ENCODE measurements at places on chromosomes 12 and 14. TPM values are rescaled to one million over a fixed set of nuclear protein-coding genes. Genes with fewer than 3 reads are reported as not detected.

RNF34 gene
- 42.4 TPM for total RNA-seq

KRT6C gene
- total RNA-seq: not detected

DDX47 gene
- 49.6 TPM for total RNA-seq

PLEKHG7 gene
- total RNA-seq: not detected

FOXG1 gene
- total RNA-seq: 3.0 TPM

IL22 gene
- total RNA-seq: not detected

AICDA gene
- total RNA-seq: 0.11 TPM

CCDC85C gene
- total RNA-seq: 22.7 TPM

SERPINA9 gene
- not detected for total RNA-seq

OTOGL gene
- total RNA-seq: not detected

AJUBA gene
- total RNA-seq: 4.3 TPM

NGB gene
- total RNA-seq: not detected

RPS6KL1 gene
- 13.6 TPM for total RNA-seq

GPRC5D gene
- not detected for total RNA-seq

PRR13 gene
- 341 TPM for total RNA-seq

LYZ gene
- 31.9 TPM for total RNA-seq

KRT79 gene
- total RNA-seq: 0.27 TPM

ST8SIA1 gene
- 4.3 TPM for total RNA-seq

TAOK3 gene
- total RNA-seq: 45.7 TPM

TDRD9 gene
- not detected for total RNA-seq

KRT83 gene
- total RNA-seq: not detected

C12orf75 gene
- 0.80 TPM for total RNA-seq

MAP1LC3B2 gene
- total RNA-seq: 1.7 TPM

PMCH gene
- total RNA-seq: not detected

VASH1 gene
- total RNA-seq: 0.27 TPM

LMO3 gene
- total RNA-seq: 0.40 TPM

NANOG gene
- 0.04 TPM for total RNA-seq

C1QL4 gene
- 1.4 TPM for total RNA-seq

CLEC9A gene
- total RNA-seq: not detected

All from K562 (cell line).